ENCODE measurements at places on chromosomes 2 and 18. TPM values are rescaled to one million over a fixed set of nuclear protein-coding genes. Genes with fewer than 3 reads are reported as not detected.

OSGEPL1 gene
- 9.0 TPM for total RNA-seq

COL4A4 gene
- 1.5 TPM for total RNA-seq

UGT1A3 gene
- 0.88 TPM for total RNA-seq

MAP2 gene
- total RNA-seq: 9.1 TPM

PPIG gene
- total RNA-seq: 34.6 TPM

ASAP2 gene
- total RNA-seq: 69.3 TPM

TUBB8B gene
- total RNA-seq: 0.67 TPM

GEN1 gene
- total RNA-seq: 20.7 TPM

RFTN2 gene
- not detected for total RNA-seq

HJURP gene
- total RNA-seq: 40.1 TPM

- no peak for DNase-seq
These were observed 9.5 kb downstream of the TPO start for GRCh38 chr2:1422716-1423285.

- DNase-seq: no peak
These were observed 480.8 kb upstream of the KLHL29 start for GRCh38 chr2:22904126-22904684.

- peak; percentile 79 for DNase-seq
These were observed 119.0 kb downstream of the GULP1 start for GRCh38 chr2:188410504-188411235.

DNA sequence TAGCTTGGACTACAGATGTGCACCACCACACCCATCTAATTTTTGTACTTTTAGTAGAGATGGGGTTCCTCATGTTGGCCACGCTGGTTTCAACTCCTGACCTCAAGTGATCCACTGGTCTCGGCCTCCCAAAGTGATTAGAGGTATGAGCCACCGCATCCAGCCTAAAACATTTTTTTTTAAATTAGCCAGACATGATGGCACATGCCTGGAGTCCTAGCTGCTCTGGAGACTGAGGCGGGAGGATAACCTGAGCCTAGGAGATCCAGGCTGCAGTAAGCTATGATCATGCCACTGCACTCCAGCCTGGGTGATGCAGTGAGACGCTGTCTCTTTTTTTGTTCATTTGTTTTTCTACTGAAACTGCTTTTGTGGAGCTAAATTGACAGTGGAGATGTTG, 64.6 kb upstream of the ATG16L1 start:
- peak; percentile 74 for DNase-seq

DNA sequence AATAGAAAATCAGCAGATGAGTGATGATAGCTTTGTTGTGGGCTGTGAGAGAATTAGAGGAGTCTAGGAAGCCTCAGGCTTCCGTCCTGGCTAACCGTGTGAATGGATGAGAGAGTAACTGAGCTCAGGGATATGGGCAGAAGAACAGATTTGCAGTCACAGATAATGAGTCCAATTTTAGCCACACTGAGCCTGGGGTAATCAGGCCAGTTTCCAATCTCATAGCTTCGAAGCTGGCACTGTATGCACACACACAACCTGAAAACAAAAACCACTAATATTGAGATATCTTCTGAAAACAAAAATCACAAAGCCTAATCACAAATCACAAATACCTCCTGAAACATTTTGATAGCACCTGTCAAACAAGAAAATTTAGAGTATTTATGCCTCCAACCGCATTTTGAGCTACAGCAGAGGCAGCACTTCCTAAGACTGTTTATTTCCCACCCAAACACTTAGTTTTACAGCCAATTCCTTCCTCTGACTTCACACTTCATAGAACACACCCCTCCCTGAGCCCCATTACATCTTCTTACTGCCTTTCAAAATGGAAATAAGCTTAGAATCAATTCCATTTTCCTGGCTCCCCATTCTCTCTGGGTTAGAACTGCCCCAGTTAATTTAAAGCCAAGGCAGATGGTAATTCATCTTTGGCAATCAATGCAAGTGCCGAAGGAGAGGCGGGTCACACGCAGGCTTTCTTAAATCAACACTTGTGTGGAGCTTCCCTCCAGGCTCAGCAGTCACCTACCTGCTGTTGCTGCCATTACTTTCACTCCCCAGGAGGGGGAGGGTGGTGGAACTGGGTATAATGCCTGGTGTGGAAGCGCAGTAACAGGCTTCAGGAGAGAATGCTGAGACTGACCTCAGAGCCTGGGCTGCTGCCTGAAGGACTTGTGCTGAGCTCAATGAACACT, 18.9 kb downstream of the TTR start:
- DNase-seq: no peak

- DNase-seq: peak; percentile 85
These were observed 144.1 kb downstream of the ZFP36L2 start for GRCh38 chr2:43082111-43082894.

GRCh38 chr2:125516496-125517109, 1139.4 kb upstream of the GYPC start:
- peak; percentile 1 for DNase-seq

GRCh38 chr2:144048631-144049060, 471.3 kb downstream of the ZEB2 start:
- DNase-seq: no peak

- DNase-seq: no peak
These were observed 33.2 kb upstream of the EFHD1 start for GRCh38 chr2:232600053-232600773.

DNA sequence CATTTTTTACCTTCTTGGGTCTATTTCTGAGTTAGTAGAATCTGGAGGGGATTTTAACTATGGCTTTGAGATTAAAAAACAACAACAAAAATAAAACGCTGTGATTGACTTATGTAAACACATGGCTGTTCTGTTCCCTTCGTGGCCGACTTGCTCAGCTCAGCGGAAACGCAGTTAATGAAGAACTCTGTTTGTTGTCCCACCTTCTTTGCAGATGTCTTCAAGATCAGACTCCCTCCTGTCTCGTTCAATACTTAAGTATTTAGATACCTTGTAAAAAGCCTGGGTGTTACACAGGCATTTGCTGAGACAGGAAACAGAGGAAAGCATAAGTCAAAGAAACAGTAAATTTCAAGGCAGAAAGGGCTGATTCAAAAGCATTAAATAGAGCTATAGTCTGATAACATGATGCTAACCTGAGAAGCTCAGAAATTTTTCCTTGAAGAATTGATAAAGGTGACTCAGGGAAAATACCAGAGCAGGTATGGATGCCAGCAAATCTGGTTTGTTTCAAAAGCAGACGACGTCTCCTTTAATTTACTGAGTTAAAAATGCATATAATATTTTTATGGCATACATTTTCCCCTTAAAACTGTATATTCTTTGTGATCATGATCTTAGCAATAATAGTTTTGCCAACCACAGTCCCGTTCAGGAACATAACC, 21.7 kb upstream of the POLI start:
- no peak for DNase-seq

- no peak for DNase-seq
These were observed 67.7 kb downstream of the EDAR start for GRCh38 chr2:108921096-108922030.
